ENCODE measurements at places on chromosomes 2 and 18.

GRCh38 chr2:122070241-122070731 lies 314.8 kb downstream of the TSN start:
- DNase-seq: no peak

GRCh38 chr2:158135096-158135495 lies 33.4 kb downstream of the UPP2 start:
- no peak for DNase-seq

DNA sequence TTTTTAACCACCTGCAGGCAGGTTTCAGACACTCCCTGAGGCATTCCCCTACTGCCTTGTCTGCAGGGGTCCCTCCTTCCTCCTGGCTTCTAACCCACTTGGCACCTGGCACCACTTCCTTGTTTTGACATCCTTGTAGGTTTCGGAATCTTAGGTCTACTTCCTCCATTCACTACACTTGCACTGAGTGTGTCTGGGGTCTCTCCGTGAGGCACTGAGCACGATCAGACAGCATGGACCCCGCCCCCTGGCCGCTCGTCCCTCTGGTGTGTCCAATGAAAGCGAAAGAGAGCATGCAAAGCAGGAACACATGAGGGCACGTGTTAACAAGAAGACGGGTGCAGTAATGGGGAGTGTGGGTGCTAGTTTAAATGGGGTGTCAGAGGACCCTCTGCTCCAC lies 63.8 kb downstream of the HAUS1 start:
- DNase-seq: no peak

DNA sequence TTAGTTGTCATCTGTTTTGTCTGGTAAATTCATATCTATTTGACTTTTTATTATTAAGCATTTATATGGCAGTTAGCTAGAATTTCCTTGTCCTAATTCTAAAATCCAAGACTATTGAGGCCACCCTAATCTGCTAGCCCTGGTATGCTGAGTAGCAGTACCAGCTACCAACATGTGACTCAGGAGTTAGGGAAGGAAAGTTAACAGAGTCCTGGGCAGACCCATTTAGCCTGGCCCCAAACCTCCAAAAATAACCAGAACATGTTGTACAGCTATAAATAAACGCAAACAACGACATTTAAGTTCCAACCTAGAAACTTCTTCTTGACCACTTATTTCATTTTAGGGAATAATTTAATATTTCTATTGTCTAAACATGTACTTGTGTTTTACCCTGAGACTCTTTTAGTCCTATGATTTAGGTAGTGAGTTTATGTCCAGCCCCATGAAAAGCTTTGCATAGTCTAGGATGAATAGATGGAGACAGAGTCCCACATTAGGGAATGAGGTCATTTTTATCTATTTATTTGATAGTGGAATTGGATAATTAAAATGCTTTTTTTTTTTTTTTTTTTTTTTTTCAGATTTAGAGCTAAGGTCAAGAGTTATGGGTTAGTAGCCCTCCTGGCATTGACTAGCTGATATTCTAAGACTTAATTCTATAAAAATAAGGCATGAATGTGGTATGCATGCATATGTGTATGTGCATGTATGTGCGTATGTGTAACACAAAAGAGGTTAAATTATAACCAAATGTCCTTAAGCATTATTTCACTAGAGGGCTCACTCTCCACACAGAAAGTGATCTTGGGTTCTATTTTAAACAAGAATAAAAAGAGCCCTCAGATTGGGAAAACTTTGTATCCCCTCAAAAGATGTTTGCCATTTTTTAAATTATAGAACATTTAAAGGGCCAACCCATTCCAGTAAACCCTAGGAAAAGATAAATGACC lies 160.1 kb upstream of the MAPRE2 start:
- DNase-seq: no peak

DNA sequence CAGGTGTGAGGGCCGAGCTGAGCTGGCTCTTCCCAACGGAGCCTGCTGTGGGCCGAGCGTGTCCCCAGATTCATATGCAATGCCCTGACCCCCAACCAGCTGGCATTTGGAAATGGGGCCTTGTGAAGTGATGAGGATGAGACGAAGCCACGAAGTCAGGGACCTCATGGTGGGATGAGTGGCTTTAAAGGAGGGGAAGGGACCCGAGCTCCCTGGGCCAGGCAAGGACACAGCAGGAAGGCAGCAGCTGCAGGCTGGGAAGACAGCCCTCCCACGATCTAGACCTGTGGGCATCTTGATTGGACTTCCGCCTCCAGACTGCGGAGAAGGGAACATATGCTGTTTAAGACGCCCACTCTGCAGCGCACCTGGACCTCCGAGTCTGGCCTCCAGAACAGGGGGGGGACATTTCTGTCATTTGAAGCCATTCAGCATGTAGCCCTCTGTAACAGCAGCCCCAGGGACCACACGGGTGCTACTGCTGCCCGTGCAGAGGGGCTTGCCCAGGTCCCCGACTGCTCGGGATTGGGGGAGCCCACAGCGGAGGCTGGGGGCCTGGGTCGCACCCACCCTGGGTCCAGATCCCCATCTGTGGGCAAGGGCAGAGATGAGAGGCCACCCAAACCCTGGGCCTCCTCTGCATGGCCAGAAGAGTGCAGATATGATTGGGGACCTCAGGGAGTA lies 27.2 kb downstream of the KIF1A start:
- DNase-seq: no peak
